Stimulated activated CD4-positive, alpha-beta T cell treated with anti-CD3 and anti-CD28 coated beads, Interleukin-12 subunit alpha, Interleukin-12 subunit beta, amount 100 ng/mL, for 24 hours (primary cell): ENCODE measurements at places on chromosomes 13 and 19.

DNA sequence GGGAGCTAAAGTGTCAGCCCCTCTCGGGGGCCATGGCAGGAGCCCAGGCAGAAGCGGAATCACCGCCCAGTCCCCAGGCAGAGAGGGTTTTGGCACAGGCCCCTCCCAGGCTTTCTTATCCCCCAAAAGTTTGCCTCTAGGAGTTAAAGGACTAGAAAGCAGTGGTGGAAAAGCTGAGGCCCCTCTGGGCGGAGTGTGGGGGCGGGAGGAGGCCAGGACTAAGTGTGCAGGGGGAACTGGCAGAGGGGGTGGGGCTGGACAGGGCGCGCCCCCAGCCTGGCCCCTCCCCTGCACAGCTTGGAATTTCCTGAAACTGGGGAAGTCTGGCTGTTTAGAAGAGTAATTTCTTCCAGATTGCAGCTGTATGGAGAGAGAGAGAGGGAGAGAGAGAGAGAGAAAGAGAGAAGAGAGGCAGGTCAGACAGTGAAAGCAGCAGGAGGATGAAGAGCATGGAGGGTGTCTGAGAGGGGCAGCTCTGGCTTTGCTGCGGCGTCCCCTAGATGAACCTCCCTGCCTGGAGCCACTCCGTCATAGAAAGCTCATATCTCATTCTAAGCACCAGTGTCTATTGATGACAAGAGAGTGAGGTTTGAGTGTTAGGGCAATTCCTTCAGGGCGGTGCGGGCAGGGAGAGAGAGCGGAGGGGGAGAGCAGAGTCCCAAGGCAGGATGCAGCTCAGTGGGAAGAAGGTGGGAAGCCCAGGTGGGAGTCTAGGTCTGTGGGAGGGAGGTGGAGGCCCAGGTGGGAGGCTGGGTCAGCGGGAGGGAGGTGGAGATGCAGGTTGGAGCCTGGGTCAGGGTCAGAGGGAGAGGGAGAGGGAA lies at the start of gene CDC42EP5:
Gene CDC42EP5 (minus strand): TSS at position 226 of the 821 bp plus-strand sequence. CDS start 7,749 bp downstream, outside the sequence.
- DNase-seq = no peak

DNA sequence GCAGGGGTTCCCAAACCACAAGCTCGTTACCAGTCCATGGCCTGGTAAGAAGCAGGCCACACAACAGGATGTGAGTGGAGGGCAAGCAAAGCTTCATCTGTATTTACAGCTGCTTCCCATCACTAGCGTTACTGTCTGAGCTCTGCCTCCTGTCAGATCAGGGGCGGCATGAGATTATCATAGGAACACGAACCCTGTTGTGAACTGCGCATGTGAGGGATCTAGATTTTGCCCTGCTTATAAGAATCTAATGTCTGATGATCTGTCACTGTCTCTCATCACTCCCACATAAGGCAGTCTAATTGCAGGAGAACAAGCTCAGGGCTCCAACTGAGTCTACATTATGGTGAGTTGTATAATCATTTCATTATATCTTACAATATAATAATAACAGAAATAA lies 677.4 kb upstream of the SLITRK6 start:
- DNase-seq = no peak

DNA sequence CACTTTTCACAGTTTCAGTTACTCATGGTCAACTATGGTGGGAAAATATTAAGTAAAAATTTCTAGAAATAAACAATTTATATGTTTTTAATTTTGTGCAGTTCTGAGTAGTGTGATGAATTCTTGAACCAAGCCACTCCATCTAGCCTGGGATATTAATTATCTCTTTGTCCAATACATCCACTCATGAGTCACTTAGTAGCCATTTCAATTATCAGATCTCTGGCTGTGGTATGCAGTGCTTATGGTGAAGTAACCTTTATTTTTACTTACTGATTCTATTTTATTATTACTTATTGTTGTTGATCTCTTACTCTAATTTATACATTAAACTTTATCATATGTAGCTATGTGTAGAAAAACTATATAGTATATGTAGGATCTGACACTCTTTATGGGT lies 128.9 kb upstream of the KLHL1 start:
- no peak for DNase-seq

GRCh38 chr13:75186379-75186778 lies 295.6 kb downstream of the TBC1D4 start:
- no peak for DNase-seq

DNA sequence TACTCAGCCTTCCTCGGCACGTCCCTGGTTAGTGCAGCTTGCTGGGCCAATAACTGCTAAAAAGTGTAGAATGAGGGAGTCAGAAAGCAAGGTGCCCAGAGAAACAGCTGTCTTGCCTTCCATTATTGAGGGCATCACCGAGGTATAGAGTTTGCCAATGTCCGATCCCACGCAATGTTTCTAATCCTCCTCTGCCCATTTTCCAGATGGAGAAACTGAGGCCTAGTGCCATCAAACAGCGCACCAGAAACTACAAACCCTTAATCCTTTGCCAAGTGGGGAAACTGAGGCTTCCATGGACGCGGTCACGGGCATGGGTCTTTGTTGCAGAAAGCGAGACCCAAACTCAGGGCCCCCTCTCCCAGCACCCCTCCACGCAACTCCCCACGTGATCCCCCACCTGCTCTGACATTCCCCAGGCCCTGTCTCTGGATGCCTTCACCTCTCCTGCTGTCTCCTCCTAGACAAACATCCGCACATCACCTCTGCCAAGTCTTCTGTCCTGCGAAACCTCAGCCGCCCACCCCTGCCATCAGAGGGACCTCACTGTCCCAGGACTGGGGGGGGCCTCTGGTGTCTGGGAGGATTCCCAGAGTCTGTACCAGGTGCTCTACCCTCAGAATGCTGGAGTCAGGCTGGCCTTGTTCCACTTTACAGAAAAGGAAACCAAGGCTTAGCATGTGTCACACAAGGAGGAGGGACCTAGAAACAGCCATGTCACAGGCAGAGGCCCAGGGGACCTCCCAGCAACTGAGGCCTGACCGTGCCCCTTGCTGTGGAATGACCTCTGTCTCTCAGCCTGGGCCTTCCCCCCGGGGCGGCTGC lies 930 bp upstream of the PDE4C start:
- DNase-seq = no peak

- no peak for DNase-seq
Measured at GRCh38 chr13:94546061-94546839, 49.7 kb downstream of the TGDS start.

DNA sequence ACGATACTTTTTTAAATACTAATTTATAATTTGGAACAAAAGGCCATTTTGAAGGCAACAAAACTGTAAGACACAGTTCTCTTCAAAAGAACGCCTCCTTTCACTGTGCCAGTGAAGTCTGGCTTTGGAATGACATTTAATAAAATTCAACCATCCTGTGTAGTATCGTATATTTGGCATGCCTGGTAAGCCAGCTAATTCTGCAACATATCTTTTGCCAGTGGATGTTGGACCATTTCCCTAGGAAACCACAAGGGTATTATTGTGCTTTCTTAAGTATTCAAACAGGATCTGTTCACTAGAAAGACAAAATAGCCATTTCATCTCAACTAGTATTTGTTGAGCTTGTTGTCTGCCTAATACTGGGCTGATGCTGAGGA lies 111.6 kb downstream of the RGCC start:
- DNase-seq = no peak

- DNase-seq = no peak
Measured at GRCh38 chr19:6062274-6062673, 48.0 kb downstream of the RFX2 start.

GRCh38 chr19:46639358-46640182 lies 3.6 kb upstream of the GNG8 start:
- no peak for DNase-seq

DNA sequence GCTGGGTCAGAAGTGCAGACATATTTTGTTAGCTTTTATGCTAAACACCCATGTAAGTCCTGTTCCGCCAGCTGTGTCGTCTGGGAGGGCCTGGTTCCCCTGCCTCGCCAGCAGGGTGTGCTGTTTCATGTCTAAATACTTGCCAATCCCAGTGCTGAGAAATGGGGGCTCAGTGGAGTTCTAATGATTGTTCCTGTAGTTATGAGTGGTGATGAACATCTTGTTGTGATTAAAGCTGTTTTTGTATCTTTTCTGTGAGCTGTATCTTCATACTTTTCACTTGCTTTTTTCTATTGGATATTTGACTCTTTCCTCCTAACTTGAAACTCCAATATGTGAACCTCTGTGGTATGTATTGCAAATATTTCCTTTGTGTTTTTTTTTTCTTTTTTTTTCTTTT lies 32.7 kb downstream of the KDM4B start:
- DNase-seq = peak; percentile 26

DNA sequence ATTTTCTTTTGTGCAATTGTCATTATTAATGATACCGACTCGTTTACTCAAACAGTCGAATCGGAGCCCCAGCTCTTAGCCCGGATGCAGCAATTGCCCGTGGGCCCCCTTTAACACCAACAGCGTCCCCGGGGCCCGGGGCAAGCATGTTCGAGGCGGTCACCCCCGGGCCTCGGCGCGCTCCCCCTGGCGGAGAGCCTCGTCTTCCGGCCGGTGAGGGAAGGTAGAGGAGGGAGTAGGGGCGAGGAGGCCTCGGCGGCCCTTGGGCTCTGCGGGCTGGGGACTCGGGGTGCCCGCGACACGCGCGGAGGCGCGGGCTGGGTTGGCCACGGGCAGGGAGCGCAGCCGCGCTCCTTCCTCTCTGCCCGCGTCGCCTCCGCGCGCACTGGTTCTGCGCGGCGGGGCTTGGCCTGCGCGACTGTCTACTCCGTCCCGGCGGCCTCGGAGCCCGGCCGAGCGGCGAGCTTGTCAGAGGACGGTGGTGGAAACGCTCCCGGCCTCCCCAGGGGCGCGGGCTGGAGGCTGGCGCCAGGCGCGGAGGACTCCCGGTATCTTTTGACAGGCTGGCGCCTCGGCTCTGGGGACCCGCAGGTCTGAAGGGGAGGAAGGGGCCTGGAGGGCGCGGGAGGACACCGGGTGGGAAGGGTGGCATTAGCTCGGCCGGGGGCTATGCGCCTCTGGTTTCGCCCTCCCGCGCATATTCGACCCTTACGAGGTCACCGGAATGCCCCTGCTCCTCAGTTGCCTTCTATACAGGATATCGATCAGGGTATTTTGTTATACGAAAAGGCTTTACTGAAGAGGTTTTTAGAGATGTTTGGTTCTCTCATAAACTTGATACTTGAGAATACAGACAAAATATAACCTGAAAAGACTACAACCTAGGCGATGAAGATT lies 1.5 kb downstream of the BIVM start:
- peak; percentile 65 for DNase-seq

DNA sequence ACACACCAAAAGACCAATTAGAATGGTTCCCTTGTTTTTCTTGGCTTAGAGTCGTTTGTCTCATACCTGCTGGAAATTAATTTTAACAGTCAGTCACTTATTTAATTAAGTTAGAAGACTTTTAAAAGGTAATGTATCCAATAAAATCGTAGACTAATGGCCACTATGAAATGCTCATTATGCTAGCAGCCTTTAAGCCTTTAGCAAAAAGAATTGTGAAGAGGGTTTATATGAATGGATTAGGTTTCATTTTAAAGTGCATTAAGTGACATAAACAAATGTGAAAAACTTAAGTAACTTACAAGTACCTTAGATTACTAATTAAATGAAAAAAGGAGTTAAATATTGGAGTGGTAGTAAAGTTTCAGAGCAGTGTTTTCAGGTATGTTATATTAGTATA lies 139.6 kb downstream of the RXFP2 start:
- no peak for DNase-seq

- DNase-seq = no peak
Measured at GRCh38 chr19:52948025-52948770, 14.5 kb downstream of the ZNF816 start.

- no peak for DNase-seq
Measured at GRCh38 chr13:59893266-59893665, 270.5 kb downstream of the DIAPH3 start.

- DNase-seq = no peak
Measured at GRCh38 chr19:33388725-33389420, 15.4 kb downstream of the CEBPG start.

DNA sequence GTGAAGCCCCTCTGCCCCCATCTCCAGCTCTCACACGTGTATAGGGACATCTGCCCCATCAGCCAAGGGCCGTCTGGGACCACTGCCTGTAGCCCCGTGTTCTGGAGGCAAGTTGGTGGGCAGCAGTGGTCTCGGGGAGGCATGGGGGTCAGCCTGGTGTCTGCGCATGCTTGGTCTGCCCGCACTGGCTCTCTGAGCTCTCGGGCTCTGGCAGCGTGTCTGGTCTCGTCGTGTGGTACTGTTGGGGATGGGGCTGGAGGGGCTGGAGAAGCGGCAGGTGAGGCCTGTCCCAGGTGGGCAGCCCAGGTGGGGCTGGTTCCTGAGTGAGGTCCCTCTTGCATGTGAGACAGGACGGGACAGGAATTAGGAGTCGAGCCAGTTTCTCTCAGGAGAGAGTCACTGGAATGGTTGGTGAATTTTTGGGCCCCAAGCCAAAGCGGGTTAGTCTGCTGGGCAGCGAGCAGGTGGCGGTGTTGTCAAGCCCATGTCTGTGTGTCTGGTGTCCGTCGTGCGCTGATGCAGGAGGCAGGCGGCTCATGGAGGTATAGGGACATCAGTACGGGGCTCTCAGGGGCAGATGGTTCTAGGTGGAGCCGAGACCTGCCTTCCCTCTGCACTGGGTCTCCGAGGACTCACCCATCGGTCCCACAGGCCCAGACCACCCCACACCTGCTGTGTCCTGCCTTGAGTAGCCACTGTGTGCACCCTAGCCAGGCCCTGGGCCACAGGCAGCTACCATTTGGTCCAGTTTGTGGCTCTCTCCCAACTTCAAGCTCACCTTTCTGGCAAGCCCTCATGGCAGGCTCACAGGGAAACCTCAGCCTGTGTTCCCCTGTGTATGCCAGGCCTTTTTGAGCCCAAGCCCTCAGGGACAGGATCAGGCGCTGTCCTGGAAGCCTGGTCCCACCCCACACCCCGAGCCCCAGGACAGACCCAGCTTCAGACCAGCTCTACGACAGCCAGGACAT lies 18.2 kb downstream of the COMP start:
- DNase-seq = no peak

- no peak for DNase-seq
Measured at GRCh38 chr13:44627441-44627840, 51.3 kb upstream of the TSC22D1 start.

DNA sequence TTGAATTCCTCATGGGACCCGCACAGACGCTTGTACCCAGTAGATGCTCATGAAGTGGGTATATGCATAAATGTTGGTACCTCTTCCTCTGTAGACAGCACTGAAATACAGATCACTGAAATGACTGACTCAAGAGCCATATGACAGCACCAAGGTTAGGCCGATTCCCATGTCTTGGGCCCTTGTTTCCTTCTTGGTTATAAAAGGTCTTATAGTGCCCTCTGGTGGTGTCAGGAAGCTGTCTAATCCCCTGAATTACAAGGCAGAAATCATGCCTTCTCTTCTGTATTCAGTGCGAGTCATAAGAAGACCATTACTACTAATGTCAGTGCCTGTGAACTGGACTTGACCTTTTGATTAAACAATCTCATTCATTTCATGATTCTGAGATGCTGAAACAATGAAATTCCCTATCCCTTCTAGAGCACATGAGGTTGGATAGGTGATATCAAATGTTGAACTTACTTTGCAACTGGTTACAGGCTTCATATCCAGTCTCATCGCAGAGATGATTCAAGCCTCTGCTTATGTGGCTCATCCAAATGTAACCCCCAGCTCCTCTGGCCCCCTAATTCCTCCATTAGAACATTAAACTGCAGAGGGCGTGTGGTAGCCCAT lies 59.7 kb downstream of the SPATA13 start:
- peak; percentile 29 for DNase-seq

- DNase-seq = no peak
Measured at GRCh38 chr13:92103689-92104153, 705.3 kb downstream of the GPC5 start.

- no peak for DNase-seq
Measured at GRCh38 chr19:16559780-16560276, 12.4 kb downstream of the SLC35E1 start.
